ENCODE measurements at places on chromosomes 5 and 9. TPM values are rescaled to one million over a fixed set of nuclear protein-coding genes. Genes with fewer than 3 reads are reported as not detected.

DNA sequence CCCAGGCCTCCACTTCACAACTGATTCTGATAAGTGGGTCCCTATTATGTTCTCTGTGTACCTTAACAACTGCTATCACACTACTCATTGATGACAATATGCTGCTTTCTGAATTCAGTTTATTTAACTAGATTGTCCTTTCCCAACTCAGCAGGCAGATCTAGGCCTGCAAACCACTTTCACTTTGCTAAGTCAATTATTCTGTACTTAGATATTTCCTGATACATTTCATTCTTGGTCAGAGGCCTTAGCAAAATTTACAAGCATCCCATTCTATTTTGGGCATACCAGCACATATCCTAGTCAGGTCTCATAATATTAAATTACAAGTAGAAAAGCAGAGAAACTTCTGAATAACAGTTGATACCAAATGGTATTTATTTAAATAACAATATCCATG, 235.7 kb upstream of the HAPLN1 start:
- DNase-seq: no peak
- H3K4me1 ChIP-seq: no peaks in the 10 kb centered on the region
- H3K27ac ChIP-seq: no peak overlapping the region
- H3K27me3 ChIP-seq: no peaks in the 10 kb centered on the region
- no peak overlapping the region for H3K4me3 ChIP-seq

GRCh38 chr9:91758491-91758981, 191.5 kb downstream of the ROR2 start:
- H3K27ac ChIP-seq: no peak overlapping the region
- peaks cover 37% of the 10 kb centered on the region for H3K36me3 ChIP-seq
- no peaks in the 10 kb centered on the region for H3K27me3 ChIP-seq
- no peak overlapping the region for H3K4me3 ChIP-seq
- peaks cover 4% of the 10 kb centered on the region for H3K4me1 ChIP-seq
- DNase-seq: peak; percentile 75

GRCh38 chr9:113911850-113912557, 35.9 kb downstream of the ZNF618 start:
- no peak overlapping the region for H3K27ac ChIP-seq
- no peak for DNase-seq
- no peaks in the 10 kb centered on the region for H3K4me1 ChIP-seq

- peaks cover 5% of the 10 kb centered on the region for H3K27me3 ChIP-seq
- H3K27ac ChIP-seq: no peak overlapping the region
- H3K4me1 ChIP-seq: no peaks in the 10 kb centered on the region
- H3K4me3 ChIP-seq: no peak overlapping the region
- no peak for DNase-seq
Observed at GRCh38 chr9:109422641-109423040, 75.5 kb downstream of the PTPN3 start.

GRCh38 chr5:96415897-96416296, 17.2 kb downstream of the PCSK1 start:
- no peaks in the 10 kb centered on the region for H3K4me1 ChIP-seq
- no peak for DNase-seq
- no peak overlapping the region for H3K4me3 ChIP-seq
- H3K36me3 ChIP-seq: no peaks in the 10 kb centered on the region
- H3K27me3 ChIP-seq: no peaks in the 10 kb centered on the region
- H3K27ac ChIP-seq: no peak overlapping the region

DNA sequence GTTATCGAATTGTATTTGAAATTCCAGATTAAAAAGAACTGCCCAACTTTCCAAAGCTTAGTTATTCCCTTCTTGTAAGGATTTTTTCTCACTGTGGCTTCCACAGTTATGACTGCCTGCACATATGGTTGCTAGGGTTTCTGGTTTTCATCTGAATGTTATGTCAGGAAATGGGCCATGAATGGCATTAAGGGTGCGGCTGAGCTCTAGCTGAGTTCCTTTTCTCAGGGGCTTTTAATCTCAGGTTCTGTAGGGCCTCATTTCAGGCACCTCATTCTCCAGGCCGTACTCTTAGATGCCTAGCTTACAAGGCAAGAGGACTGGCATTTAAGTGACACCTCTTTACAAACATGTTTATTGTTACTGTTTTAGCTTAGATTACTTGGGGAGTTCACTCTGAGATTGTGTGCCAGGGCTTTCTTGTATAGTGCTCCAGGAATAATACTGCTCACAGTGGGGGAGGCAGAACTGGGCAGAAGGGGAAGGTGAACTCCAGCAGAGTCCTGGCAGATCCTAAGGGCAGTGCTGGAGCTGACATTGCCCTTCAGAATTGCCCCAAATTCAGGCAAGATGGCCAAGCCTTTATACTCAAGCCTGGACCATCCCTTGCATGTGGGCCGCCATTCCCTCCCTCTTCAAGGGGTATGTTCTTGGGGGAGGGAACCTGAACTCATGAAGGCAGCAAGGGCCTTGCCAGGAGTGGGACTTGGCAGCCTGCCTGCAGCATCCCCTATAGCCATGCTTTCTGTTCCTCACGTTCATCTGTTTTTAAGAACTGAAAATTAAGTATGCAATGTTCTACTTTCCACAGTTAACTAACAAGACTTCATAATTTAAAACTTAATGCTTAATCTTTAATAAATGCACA, 111.5 kb downstream of the KDM4C start:
- no peaks in the 10 kb centered on the region for H3K27me3 ChIP-seq
- no peak overlapping the region for H3K4me3 ChIP-seq
- H3K27ac ChIP-seq: no peak overlapping the region
- no peaks in the 10 kb centered on the region for H3K4me1 ChIP-seq

DNA sequence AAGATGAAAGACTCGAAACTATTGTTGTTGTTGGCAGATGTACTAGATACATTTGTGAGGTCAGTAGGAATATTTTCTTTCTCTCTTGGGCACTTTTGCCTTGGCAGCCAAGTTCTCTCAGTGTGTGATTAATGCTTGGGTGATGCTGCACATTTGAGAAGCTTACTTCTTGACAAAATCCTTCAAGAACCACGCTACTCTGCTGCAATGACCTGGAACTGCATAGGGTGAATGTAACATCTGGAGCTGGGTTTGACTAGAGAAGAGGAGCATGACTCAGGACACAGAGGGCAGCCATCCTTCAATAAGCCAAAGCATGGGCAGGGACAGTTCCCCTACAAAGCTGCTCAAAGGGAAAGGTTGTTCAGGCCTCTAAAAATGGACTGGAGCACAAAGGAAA, 75.5 kb upstream of the PUM3 start:
- no peak for DNase-seq
- no peaks in the 10 kb centered on the region for H3K4me1 ChIP-seq
- no peak overlapping the region for H3K4me3 ChIP-seq

DNA sequence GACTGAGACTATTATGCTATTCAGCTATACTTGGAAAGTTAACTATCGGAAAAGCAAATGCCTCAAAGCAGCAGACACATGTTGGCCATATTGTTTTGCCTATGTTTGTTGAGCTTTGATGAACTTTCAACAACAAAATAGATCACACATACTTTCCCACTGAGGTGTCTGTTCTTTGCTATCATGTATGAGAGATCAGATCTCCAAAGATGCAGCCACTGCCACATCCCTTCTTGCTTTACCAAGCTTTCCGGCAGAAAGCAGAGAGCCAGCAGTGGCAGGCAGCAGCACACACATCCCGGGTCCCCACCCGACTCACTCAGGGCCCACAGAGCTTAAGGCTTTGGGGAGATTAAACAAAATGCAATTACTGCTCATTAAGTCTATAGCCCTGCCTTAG, 18.8 kb downstream of the ZBTB5 start:
- no peaks in the 10 kb centered on the region for H3K4me1 ChIP-seq
- H3K27ac ChIP-seq: no peak overlapping the region
- H3K27me3 ChIP-seq: no peaks in the 10 kb centered on the region
- no peak for DNase-seq

- no peaks in the 10 kb centered on the region for H3K27me3 ChIP-seq
- no peak overlapping the region for H3K27ac ChIP-seq
- no peaks in the 10 kb centered on the region for H3K36me3 ChIP-seq
- H3K4me3 ChIP-seq: no peak overlapping the region
Observed at GRCh38 chr9:8114826-8115225, 315.2 kb upstream of the DMAC1 start.

FCN2 gene
- total RNA-seq: not detected

HACD4 gene
- total RNA-seq: 0.02 TPM

All from K562 (cell line).